NCI-H2029 (cell line): ENCODE measurements at places on chromosomes 11 and 22.
A peak's percentile ranks its signal among the peaks of the same experiment; 100 is the strongest.

DNA sequence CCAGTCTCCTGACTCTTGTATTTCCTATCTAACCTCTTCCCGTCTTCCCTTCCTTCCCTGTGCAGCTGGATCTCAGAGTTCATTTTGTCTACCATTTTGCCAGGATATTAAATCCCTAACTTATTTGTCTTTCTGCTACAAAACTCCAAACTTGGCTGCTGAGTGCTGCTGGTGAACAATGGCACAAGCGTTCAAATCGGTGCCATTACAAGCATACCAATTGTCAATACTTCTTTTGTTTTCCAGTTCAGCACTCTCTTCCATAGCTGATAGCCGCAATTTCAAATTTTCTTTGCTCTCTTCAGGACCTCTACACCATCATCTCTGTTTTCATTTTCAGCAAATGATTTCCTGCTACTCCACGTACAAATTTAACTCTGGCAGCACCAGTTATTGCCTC is 13.4 kb downstream of the IL18 start:
- DNase-seq, result no peak

- no peak for DNase-seq
Measured at GRCh38 chr22:42202669-42203068, 67.8 kb downstream of the TCF20 start.

DNA sequence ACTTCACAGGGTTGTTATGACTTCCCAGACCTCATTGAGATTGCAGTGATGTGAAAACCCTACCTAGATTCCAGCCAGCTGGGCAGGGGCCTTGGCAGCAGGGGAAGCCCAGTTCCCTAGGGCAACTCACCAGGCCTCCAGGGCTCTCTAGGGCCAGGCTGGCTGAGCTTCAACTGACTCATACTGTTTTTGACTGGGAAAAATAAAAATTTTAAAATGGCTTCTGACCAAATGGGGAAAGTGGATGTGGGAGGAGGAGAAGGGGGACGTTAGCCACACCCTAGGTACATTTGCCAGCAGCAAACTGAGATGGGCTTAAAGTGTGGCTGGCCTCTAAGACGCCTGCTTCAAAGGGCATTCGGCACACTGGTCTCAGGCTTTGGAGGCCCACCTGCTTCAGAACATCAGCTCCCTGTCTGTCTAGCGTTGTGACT is 39.0 kb downstream of the BMAL1 start:
- DNase-seq, result no peak

DNA sequence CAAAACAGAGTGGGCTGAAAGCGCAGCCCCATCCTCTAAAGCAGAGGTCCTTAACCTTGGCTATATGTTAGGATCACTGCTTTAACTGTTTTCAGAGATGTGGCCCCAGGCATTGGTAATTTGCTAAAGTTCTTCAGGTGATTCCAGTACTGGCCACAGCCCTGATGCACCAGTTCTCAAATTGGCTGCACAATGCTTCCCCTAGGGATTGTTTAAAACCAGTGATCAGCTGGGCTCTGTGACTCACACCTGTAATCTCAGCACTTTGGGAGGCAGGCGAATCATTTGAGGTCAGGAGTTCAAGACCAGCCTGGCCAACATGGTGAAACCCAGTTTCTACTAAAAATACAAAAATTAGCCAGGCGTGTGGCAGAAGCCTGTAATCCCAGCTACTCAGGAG is 8.4 kb upstream of the IRAG1 start:
- DNase-seq, result no peak

- no peak for DNase-seq
Measured at GRCh38 chr11:96303064-96303463, 39.9 kb downstream of the MAML2 start.

- DNase-seq, result no peak
Measured at GRCh38 chr11:89443361-89444322, 47.5 kb downstream of the NOX4 start.

GRCh38 chr22:36948273-36949225 is 35.1 kb downstream of the CSF2RB start:
- DNase-seq, result no peak

DNA sequence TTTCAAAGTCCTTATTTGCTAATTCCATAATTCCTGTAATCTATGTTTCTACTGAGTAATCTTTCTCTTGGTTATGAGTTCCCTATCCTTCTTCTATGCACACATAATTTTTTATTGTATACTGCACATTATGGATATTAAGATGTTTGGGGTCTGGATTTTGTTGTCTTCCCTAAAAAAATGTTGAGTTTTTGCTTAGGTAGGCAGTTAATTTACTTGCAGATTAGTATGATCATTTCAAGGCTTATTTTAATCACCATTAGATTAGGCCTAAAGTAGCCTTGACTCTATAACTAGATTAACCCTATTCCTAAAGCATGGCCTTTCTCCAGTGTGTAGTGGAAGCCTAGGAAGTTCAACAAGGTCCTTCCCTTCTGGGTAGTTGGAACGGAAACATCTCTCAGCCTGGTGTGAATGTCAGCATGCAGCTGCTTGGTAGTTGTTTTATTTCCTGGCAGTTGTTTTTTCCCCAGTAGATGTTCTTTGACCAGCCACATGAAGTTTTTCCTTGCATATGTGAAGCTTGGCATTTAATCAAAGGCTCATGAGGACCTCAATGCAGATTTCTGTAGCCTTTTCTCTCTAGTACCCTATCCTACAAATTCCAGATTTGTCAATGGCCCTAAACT is 419.3 kb upstream of the NARS2 start:
- DNase-seq, result no peak

DNA sequence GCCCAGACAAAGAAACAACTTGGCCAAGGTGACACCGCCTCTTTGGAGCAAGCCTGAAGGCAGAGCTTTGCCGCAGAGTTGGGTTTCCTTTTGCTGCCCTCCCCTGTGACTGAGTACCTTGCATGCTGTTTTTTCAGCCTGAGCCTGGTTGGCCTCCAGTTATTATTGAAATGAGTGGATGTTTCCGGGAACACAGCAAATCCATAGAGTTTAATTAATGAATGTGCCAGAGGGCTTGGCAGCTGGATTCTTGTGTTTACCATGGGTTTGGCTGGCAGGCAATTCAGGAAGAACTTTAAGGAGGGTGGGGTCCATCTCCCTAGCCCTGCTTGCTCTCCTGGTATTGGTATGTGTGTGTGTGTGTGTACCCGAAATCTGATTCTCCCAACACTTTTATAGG is 65.6 kb upstream of the CRYBB3 start:
- DNase-seq, result peak; percentile 85

GRCh38 chr11:118623269-118623655 is 15.8 kb downstream of the PHLDB1 start:
- peak; percentile 72 for DNase-seq

- peak; percentile 16 for DNase-seq
Measured at GRCh38 chr11:65112546-65113360, 1.1 kb downstream of the TM7SF2 start.

DNA sequence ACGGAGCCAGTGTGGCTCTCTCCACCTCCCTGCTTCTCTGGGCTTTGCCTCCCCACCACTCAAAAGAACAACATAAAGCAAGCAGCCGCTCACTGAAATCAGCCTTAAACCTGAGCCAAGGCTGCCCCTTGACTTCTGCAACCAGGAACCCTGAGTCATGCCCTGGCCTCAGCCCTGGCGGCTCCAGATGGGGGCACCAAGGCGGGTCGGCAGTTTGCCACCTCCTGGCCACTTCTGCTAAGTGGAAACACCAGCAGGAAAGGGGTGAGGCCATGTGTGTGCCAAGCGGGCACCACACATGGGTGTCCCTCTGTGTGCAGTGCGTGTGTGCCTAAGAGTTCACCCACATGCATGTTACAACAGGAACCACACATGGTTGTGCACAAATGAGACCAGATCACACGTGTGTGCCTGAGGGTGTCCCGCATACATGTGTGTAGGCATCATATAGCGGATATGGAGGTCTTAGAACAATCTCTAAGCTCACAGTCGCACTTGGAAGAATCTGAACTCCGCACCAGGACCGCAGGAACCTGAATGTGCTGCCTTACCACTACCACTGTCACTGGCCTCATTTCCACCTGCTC is 221.2 kb downstream of the MN1 start:
- DNase-seq, result no peak

GRCh38 chr11:1171985-1172728 is 14.4 kb downstream of the MUC5AC start:
- no peak for DNase-seq

DNA sequence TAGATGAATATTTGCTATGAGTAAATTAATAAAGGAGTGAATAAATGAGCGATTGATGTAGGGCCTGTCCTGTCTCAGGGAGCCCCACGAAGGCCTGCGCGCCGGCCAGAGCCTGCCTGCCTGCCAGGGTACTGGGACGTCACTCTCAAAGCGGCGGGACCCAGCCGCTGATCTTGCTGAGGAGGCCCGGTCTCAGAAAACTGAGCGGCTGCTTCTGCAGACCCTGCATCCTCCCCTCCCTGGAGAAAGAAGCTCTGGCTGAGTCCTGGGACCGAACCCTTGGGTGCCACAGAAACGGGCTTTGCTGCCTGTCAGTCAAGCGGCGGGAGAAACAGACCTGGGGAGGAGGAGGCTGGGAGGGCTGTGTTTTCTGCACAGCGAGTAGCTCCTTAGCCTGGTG is 91.6 kb upstream of the B3GAT1 start:
- no peak for DNase-seq

DNA sequence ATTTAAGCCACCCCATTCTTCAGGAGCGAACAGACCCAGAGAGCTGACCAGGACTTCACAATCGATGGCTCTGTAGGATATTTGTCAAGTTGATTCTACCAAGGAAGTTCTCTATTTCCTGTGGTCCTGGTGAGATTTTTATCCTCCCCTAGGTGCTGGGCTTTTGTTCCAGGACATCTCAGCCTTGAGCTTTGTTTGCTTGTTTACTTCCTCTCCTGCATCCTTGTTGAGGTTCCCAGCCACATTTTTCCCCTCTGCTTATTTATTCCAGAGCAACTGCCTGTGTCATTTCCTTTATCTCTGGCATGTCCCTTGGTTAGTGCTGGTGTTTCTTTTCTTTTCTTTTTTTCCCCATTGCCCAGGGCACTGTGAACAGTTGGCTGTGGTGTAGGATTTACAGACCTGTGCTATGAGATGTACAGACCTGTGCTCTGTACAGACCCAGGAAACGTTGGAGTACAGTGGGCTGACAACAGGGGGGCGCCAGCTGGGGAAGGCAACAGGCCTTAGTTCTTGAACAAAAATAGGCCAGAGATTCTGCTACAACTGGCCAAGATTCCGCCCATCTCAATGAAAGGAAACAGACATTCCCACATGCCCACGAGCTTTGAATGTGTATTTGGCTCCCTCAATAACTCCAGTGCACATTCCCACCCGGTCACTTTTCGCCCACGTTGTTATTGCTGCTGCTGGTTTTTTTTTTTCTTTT is 235.9 kb upstream of the DDI1 start:
- DNase-seq, result no peak

GRCh38 chr22:20955548-20955947 is 11.5 kb upstream of the AIFM3 start:
- DNase-seq, result no peak

GRCh38 chr11:120254788-120255518 is 15.0 kb downstream of the POU2F3 start:
- DNase-seq, result no peak

GRCh38 chr11:62103986-62104385 is 19.8 kb upstream of the INCENP start:
- DNase-seq, result no peak

DNA sequence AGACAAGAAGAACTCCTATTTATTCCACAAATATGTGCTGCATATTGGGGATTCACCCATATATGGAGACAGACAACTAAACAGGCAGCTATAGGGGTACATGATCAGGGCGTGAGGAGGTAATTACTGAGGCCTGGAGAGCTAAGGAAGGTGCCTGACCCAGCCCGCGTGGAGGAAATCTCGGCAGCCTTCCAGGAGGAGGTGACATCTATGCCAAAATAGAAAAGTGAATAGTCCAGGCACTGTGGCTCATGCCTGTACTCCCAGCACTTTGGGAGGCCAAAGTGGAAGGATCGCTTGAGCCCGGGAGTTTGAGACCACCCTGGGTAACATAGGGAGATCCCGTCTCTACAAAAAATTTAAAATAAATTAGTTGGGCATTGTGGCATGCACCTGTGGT is 13.6 kb downstream of the NIPSNAP1 start:
- DNase-seq, result no peak

GRCh38 chr22:23236026-23236425 is 55.7 kb downstream of the BCR start:
- DNase-seq, result no peak

- DNase-seq, result no peak
Measured at GRCh38 chr11:95897731-95898130, 26.2 kb downstream of the MTMR2 start.
